AG04449 (cell line): ENCODE measurements at places on chromosomes 7 and 10.
A peak's percentile ranks its signal among the peaks of the same experiment; 100 is the strongest.

- no peak for DNase-seq
These were observed 141.4 kb downstream of the ARHGAP22 start for GRCh38 chr10:48463318-48464003.

DNA sequence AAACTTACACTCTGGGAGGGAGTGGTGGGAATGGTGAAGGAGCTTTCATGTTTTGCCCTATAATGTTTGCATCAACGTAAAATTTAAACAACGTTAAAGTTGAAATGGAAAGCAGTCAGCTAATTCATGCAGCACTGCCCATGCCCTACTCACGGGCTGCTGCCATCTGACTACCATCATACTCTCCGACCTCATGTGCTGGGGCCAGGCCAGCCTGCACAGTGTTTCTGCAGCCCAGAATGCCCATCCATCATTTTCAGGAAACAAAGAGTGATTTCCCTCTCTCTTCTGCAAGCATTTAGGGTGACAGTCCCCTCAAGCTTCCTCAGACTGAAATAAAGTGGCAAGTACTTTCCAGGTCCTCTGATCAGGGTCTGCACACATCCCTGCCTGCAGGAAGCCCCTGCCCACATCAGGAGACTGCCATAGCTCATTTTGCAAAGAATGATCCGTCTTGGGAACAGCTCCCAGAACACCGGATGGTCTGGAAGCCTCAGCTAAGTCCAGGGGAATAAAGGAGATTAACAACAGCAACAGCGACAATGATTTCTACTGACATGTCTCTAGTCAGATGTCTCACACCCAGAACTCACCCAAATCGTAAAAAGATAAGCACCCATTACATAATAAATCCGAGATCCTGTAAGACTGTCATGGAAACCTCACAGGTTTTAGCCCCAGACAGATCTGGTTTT is 40.3 kb downstream of the ARHGAP22 start:
- DNase-seq: no peak

DNA sequence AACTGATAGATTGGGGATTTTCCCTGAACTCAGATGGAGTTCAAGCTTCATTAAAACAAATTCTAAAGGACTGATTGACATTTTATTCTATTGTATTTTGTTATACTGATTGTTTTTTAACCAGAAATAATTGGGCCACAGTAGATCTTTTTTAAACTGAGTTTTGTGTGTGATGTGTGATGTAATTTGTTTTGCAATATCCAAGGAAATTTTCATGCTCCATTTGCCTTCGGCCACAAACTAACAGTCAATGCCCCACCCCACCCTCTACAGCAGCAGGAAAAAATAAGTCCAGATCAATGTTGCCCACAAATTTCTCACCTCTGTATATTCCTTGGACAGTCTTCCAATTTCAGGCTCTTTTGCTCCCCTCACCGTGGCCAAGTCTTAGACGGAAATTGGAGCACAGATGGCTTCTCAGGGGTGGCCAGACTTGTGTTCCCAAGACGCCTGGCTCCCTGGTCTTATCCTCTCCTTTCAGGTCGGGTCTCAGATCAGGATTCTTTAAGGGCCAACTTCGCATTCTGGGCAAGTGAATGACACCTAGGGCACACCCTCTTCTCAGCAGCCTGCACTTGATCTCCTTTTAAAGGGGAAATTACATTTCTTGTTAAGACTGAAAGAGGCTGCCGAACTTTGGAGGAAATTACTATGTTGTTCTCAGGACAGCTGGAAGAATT is at the start of gene SVOPL:
TSS of gene SVOPL (minus strand) at position 506 of the 680 bp plus-strand sequence. CDS start 22,317 bp downstream, outside the sequence.
- DNase-seq: no peak

DNA sequence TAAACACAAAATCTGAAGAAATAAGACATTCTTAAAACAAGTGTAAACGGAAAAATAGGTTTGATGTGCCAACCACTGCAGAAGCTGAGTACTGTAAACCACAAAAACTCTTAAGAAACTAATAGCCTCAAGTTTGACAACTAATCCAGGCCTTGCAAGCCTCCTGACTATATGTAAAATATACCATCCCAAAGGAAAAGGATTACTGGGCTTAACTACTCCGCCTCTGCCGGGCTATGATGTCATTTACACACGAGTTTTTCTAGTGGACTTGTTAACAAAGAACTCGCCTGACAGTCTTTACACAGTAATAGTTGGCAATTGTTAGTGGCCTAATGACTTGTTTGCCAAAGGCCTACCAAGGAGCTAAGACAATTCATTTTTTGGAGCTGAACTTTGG is 2.1 kb downstream of the KIF5B start:
- DNase-seq: peak; percentile 51

- no peak for DNase-seq
These were observed 165.1 kb downstream of the EGFR start for GRCh38 chr7:55183897-55184296.

DNA sequence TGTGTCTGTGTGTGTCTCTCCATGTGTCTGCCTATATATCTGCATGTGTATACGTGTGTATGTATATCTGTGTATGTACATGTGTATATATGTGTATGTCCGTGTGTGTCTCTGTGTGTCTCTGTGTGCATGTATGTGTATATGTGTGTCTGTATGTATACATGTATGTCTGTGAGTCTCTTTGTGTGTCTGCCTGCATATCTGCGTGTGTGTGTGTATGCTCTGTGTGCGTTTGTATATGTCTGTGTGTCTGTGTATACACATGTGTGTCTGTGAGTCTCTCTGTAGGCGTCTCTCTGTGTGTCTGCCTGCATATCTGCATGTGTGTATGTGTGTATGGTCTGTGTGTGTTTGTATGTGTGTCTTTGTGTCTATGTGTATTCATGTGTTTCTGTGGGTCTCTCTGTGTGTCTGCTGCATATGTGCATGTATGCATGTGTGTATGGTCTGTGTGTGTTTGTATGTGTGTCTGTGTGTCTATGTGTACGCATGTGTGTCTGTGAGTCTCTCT is 23.7 kb upstream of the KLF6 start:
- DNase-seq: no peak

GRCh38 chr7:44678101-44678470 is 70.6 kb upstream of the ZMIZ2 start:
- DNase-seq: no peak

DNA sequence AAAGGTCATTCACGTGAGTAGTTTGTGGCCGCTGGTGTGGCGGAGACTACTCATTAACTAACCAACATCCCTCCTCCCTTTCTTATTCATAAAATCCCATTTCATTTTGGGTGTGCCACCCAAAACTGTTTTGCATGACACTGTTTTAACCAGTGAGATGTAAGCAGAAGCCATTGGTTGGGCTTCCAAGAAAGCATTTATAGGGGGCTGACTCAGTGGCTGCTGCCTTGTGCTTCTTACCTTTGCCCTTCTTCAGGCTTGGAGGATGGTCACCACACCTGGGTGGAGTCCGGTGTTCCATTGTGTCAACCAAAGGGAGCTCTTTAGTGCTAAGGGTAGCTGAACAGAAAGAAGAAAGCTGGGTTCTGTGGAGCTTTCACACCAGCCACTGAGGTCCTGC is 37.2 kb upstream of the EPC1 start:
- no peak for DNase-seq

- no peak for DNase-seq
These were observed 728 bp downstream of the PARD3 start for GRCh38 chr10:34814223-34814912.

GRCh38 chr7:80632139-80632538 is 6.3 kb upstream of the CD36 start:
- DNase-seq: no peak

- DNase-seq: no peak
These were observed 128.0 kb downstream of the MBL2 start for GRCh38 chr10:52644373-52645186.

DNA sequence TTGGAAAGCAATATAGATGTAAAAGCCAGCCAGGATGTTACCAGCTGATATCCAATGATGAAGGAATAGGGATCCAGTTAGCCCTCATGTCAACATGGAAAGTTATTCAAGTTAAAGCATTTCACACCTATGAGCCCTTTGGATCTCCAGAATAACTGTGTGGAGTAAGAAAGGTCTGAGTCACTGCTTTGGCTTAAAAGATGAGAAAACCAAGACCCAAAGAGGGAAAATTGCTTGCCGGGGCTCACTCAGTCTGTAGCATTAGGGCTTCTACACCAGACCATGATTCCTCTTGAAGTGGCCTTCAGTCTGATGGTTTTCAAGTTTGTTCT is 12.6 kb downstream of the LSM5 start:
- no peak for DNase-seq

GRCh38 chr10:129771024-129771423 is 193.1 kb downstream of the EBF3 start:
- DNase-seq: no peak

DNA sequence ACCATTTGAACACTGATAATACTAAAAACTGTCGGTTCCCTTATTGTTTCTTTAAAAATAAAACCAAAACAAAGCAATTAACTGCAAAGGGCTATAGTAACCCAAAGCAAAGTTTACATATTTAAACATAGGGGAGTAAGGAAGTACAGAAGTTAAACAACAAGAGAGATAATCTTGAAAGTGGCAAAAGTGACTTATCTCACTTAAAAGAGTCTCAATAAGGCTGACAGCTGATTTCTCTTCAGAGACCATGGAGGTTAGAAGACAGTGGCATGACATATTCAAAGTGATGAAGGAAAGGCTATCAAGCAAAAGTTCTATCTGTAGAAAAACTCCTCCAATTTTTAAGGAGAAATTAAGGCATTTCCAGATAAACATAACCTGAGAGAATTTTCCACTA is 233.5 kb upstream of the HDAC9 start:
- no peak for DNase-seq

GRCh38 chr7:39651265-39651664 is 27.9 kb downstream of the RALA start:
- no peak for DNase-seq

- DNase-seq: no peak
These were observed 238.9 kb upstream of the PLXDC2 start for GRCh38 chr10:19577381-19577780.

DNA sequence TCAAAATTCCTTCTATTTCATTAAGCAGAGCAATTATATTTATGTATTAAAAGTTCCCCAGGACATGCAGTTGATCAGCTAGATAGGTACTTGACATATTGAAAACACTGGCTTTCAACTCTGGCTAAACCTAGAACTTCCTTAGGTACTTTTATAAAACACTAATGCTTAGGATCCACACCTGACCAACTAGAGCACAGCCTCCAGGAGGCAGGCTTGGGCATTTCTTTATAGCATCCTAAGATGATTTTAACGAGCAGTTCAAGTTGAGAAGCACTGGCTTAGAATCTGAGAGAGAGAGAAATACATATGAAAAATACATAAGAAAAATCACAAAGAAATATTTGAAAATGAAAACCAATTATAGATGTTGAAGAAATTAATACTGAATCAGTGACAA is 20.8 kb downstream of the SLC26A5 start:
- DNase-seq: no peak

- DNase-seq: no peak
These were observed 1.0 kb downstream of the CRTAC1 start for GRCh38 chr10:98029149-98030092.

DNA sequence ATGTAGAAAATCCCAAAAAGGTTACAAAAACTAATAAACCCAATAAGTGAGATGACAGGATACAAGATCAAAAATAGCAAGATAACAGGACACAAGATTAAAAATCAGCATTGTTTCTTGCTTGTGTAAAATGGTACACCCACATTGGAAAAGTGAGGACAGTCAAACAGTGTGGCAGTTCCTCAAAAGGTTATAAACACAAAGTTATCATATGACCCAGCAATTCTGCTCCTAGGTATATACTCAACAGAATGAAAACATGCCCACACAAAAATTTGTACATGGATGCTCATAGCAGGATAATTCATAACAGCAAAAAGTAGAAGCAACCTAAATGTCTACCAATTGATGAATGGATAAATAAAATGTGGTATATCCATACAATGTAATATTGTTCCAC is 105.8 kb downstream of the ARMH3 start:
- DNase-seq: no peak

DNA sequence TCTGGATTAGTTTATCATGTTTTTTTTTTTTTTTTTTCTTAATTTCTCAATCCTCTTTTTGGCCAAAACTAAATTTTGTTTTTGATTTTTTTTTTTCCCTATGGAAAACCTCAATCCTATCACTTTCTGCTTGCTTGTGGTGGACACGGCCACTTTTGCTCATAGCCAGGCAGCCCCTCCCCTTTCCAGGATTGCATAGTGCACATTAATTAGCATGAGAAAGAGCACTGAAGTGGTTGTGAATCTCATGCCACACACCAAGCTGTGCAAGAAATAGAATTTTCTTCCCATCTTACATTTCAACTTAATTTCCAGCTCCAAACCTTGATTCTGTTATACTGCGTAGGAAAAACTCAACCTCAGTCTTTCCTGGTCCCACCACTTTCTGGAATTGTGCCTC is 34.6 kb downstream of the MGAM2 start:
- DNase-seq: no peak

DNA sequence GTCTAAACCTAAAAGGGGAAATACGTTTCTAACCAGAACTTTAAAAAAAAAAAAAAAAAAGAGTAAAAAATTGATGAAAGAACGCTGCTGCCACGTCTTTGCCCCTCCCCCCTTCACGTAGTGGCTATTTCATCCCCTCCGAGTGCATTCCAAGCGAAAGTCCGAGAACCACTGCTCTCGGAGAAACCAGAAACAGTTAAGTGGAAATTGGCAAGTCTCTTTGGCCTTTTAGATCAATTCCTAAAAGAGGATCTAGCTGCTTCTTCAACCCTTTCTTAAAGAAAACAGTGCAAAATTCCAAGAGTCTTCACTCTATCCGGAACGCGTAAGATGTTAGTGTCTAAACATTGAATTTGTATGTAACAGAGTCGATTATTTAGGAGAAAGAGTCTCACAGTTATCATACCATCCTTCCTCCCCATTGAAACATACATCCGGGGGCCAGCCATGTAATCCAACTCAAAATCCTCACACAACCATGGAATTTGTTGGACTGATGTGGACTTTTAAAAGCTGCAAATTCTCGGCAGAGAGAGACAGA is 1.1 kb downstream of the P4HA1 start:
- no peak for DNase-seq

- peak; percentile 14 for DNase-seq
These were observed 139.0 kb downstream of the LRRN3 start for GRCh38 chr7:111229916-111230315.

- DNase-seq: no peak
These were observed 2.1 kb upstream of the ADAM8 start for GRCh38 chr10:133278577-133279265.

DNA sequence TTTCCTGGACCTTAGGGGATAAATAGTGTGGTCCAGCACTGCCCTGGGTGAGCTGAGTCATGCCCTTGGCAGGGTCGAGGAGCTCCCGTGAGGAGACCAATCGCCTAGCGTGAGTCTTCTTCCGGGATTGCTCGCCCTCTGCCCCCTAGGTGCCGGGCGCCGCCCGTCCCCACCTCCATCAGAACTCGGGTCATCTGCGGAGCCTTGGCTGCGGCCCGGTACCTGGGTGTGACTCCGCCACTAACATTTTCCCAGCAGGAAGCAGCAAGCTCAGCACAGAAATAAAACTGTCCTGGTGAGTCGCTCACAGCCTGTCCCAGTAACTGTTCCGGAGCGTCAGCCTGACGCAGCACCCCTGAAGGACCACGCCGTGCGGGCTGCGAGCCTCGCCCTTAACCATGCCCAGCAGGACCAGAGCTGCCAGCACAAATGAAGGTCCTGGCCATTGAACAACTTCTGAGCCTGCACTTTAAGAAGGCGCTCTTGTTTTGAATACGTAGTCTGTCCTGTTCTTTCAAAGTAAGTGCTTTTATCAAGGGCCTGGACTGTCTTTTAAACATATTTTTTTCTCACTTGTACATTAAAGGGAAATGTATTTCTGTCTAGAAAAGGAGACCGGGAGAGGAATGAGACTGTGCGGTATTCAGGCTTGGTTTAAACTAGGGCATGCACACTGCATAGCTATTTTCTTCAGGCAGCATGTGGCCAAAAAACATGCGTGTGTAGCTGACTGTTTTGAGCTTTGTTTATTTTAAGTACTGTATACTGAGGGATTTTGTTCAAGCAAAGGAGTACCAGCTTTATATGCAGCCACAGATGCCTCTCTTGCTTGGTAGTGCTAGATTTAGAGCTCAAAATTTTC is 136.7 kb downstream of the HECW1 start:
- DNase-seq: peak; percentile 28
